NCI-H774 (cell line): ENCODE measurements at places on chromosomes 13 and 19.

DNA sequence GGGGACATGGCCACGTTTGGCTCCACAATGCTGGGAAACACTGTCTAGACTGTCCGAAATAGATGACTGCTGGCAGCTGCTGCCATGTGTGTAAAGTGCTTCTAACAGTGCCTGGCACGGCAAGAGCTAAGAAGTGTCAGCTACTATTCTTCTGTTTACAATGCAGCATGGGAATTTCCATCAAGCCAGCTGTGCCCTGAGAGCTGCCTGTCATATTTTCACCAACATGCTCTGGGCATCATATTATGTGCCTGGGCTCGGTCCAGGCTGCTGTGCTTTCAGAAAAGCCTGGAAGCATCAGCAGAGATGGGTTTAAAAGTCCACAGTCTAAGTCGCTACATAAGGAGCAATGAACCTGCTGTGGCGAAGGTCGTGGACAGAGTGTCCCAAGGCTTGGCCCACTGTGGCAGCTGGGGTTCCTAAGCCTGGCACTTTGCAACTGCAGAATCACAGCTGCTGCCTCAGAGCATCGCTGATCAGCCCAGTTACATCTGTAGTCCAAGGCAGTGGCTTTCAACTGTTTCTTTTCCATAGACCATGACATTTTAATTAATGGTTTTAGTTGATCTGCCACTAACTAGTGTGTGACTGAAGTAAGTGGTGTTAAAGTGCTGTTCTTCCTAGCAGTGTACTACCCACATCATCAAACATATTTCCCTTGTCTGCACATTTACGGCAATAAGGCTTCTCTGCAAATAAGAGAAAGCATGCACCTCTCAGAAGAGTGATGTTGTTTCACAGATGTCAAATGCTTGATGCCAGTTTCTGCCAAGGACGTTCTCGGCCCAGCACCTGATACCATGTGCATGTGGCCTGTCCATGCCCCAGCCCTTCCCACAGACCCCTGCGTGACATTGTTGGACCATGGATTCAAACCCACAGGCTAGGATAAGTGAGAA is 95.7 kb upstream of the C1QTNF9B start:
- no peak for DNase-seq

DNA sequence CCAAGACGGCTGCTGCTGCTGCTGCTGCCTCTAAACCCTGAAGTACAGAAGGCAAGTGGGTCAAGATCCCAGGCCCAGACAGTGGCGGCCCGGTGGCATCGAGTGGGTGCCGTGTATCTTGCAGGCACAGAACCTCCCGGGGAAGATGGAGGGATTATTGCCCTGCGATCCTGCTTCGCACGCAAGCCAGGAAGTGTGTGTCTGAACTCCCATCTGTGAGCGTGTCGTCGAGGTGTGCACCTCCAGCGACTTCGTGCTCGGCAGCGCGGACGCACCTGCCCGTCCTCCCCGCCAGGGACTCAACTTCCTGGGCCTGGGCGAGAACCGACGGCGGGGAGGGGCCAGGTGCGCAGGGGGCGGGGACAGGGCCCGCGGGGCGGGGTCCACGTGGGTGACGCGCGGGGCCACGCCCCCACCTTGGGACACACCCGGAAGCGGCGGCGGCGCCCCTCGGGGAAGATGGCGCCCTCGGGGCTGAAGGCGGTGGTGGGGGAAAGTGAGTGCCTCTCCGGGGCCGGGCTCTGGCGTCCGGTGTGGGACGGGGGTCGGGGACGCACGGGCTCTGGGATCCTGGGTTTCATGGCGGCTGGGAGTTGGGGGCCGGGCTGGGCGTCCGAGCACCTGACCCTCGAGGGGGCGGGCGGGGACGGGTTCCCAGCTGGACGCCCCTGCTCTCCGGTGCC is at the start of gene STXBP2:
Gene STXBP2 (plus strand): TSS at position 420 of the 683 bp plus-strand sequence. CDS start 40 bp downstream, at position 460.
- DNase-seq, result peak; percentile 86

DNA sequence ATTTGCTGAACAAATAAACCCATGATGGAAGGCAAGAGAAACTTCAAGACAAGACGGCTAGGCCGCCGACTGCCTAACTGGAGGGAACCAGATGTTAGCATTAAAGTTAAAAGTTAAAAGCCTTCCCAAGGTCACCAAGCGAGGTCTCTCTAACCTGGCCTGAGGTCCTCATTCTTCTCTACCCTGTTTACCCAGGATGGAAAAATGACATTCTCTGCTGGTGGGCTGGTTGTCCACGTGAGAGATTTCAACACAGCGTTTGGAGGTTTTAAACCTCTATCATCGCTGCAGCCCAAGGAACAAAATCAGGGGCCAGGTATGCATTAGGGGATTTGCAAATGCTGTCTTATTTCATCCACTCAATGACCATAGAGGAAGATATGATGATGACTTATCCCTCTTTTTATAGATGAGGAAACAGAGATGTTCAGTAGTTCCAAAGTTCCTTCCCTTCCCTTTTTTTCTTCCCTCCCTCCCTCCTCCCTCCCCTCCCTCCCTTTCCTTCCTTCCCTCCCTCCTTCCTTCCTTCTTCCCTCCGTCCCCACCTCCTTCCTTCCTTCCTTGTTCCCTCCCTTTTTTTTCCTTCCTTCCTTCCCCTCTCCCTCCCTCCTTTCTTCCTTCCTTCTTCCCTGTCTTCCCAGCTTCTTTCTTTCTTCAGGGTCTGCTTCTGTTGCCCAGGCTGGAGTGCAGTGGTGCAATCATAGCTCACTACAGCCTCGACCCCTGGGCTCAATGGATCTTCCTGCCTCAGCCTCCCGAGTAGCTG is 79.7 kb downstream of the INSR start:
- no peak for DNase-seq

DNA sequence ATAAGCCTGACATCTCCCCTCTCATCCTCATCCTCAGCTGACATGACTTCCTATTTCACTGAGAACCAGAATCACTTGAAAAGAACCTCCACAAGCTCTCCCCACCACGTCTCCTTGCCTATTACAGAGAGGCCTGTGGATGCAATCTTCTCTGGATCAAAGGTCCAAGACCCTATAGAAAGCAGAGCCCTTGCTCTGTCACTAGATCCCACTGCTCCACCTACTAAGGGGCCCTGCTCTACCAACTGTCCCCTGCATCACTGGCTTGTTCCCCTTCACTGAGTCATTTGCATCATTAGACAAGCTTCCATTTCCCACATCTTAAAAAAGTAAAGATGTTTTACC is 40.8 kb downstream of the RCBTB2 start:
- DNase-seq, result no peak

DNA sequence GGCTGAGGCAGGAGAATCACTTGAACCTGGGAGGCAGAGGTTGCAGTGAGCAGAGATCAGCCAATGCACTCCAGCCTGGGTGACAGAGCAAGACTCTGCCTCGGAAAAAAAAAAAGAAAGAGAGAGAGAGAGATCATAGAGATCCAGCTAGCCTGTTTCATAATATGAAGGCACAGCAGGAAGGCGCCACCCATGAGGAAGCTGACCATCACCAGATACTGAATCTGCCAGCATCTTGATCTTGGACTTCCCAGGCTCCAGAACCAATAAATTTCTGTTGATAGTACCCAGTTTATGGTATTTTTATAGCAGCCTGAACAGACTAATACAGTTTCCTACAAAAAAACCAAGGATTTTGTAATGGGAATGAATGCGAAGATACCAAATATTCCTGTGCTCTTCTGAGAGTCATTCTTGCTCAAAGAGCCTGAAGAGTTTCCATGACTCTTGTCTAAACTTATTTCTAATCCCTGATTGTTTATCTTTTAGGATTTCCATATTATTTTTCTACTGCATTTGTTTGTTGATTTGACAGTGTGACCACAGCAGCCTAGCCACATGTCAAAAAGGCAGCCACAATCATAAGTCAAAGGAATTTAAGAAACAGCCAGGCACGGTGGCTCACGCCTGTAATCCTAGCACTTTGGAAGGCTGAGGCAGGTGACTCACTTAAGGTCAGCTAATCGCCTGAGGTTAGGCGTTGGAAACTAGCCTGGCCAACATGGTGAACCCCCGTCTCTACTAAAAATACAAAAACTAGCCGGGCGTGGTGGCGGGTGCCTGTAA is 37.7 kb upstream of the PDCD5 start:
- no peak for DNase-seq
